Caudate nucleus (tissue), 63 donors: ENCODE measurements at places on chromosomes 6 and 20.

DNA sequence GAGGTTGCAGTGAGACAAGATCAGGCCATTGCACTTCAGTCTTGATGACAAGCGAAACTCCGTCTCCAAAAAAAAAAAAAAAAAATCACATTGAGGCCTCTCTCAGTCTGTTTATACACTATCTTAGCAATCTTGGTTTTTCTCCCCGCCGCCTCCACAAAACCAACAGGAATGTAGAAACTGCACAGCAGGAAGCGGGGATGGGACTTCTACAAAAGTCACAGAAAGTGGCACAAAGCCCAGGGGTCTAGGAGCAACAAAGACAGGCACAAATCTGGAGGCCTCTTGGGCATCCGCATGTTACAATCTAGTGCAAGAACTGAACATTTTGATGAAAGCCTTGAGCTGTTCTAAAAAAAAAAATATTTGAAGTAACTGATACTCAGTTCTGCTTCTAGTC, 48.6 kb downstream of the KDM1B start:
- DNase-seq, result no peak

DNA sequence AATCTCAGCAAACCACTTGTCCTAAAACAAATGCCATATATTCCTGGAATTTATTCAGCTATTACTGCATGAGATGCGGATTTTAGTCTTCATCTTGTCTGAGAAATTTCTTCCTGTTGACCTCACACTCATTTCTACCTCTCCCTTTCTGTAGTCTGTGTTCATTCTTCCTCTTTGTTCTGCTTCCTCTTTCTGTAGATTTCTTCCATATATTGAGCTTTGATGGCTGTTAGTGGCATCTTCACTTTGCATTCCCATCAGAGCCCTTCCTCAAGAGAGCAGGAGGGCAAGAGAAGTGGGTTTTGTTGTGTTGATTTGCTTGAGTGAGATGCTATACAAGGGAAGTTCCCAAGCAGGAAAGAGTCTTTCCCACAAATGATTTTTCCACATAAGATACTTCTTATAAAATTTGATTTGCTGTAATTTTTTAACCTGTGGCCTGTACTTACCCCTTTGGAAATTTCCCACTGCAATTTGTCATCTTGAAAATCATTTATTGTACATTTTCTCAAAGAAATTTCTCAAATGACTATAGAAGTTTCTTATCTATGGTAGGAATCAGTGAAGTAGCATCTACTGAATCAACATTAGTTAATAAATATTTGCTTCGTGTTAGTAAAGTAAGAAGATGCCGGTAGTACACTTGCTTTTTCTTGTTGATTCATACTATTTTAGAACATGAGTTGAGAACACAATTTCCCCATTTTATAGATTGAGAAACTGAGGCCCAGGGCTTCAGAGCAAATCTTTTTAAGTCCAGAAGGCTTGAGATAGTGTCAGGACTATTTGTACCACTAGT, 43.8 kb downstream of the MAP3K4 start:
- DNase-seq, result no peak

DNA sequence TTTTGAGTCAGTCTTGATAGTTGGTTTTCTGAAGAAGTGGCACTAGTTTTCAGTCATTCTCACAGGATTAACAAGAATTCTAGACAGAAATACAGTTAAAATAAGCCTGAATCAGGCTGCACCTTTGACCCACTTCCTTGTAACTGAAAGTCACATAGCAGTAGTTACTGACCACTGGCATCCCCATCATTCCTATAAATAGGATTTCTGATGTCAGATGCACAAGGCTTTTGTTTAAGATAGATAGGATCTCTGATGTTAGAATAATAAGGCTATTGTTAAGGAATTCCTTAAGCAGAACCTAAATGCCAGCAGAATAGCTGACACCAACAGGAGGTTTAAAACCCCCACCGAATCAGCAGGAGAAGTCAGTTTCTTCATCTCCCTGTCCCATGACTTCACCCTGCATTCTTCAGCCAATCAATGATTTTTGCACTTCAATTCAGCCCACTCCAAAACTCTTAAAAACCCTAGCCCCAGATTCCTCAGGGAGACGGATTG, 30.6 kb upstream of the ZBTB24 start:
- no peak for DNase-seq

- no peak for DNase-seq
Measured at GRCh38 chr20:58148891-58149290, 79.6 kb downstream of the ANKRD60 start.

GRCh38 chr20:15176929-15177328, 839.5 kb upstream of the FLRT3 start:
- DNase-seq, result peak; percentile 28

GRCh38 chr20:45910670-45911485, 1.1 kb downstream of the PLTP start:
- peak; percentile 57 for DNase-seq

GRCh38 chr20:10940941-10941340, 267.1 kb upstream of the JAG1 start:
- DNase-seq, result no peak

DNA sequence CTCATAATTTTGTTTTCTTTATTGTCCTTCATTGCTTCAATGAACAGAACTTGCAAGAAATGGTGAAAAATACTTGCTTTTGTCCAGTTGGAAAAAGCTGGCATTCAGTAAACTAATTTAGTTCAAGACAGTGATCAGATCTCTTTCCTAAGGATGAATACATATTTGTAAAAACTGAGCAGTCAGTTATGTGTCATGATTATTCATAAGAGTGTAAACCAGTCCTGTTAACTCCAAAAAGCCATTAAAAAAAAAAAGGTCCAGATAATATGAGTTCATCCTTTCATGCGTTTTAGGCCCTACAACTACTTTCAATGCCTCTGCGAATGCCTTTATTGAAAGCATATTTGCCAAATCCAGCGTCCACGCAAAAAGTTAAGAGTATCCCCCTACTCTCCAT, 609 bp downstream of the PGM3 start:
- DNase-seq, result no peak

- DNase-seq, result no peak
Measured at GRCh38 chr6:166989427-166990032, 9.7 kb upstream of the CEP43 start.

DNA sequence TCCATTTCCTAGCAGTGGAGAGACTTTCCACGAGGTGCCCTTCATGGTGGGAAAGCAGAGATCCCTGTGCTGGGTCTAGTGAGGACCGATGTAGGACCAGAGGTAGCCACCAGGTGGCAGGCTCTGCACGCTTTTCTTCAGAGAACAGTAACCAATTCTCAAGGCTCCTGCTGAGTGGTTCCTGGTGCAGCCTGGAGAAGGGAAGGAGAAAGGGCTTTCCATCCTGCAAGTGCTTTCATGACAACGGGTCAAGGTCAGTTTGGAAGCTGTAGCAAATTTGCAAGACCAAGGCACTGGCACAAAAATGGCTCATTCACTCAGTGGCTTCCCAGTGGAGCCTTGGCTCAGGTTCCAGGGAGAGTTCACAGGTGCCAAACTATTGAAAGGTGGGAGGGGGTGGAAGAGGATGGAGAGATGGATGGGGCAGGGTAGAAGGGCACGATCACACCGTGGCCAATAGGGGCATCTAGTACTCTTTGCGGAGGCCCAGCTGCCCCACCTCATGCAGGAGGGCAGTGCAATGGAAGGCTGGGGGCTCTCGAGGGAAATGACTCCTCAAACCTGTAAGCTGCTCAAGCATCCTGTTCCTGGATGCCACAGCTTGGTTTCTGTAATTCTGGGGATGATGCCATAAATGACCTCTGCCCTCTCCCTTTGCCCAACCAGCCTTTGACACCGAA, 25.5 kb upstream of the KCNK16 start:
- DNase-seq, result peak; percentile 23

DNA sequence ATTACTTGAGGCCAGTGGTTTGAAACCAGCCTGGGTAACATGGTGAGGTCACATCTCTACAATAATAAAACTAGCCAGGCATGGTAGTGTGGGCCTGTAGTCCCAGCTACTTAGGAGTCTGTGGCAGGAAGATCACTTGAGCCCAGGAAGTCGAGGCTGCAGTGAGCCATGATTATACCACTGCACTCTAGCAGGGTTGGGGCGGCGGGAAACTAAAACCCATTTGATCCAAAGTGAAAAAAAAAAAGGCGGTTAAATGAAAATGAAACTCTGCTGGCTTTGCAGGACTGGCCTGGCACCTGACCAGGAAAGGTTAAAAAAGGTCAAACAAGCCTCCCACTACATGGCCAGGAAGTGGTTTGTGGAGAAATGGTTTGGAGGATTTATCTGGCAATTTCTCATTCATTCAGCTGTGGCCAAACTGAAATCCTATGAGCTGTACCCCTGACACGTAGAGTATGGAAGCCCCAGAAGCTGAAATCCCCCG, 36.6 kb downstream of the MTRES1 start:
- no peak for DNase-seq

- no peak for DNase-seq
Measured at GRCh38 chr6:22682979-22683378, 113.6 kb downstream of the HDGFL1 start.

GRCh38 chr6:158536891-158537798, 22.7 kb upstream of the TMEM181 start:
- DNase-seq, result peak; percentile 68

DNA sequence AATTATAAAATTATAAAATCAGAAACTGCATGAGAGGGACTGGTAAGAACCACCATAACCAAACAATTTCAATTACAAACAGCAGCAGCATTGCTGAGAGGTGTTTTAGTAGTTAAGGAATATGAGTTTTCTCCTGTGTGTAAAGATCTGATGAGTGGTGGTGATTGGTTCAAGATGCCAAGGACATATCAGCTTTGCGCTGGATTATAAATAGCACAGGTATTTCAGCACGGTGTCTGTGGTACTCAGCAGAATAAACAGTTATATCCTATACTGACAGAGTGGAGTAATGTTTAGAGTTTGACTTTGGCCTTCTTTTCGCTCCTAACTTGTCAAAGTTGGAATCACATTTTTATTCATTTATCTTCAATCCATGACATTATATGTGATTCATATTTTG, 501.0 kb downstream of the CDH26 start:
- no peak for DNase-seq

DNA sequence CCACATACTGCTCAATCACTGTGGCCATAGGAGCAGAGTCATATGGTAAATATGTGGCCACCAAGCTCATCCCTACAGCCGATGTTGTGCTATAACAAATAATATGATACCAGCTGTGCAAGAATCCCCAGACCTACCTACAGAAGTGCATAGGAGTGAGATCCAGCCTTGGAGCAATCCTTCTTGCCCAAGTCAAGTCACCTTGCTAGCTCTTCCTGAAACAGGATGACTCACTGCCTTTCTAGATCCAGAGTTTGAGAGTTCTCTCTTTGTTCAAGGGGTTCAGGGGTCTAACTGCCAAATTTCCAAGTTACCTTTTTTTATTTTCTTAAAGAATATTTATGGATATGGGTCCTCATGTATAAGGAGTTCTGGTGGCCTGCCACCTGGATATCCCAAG, 195.7 kb upstream of the MAN1A1 start:
- DNase-seq, result no peak

DNA sequence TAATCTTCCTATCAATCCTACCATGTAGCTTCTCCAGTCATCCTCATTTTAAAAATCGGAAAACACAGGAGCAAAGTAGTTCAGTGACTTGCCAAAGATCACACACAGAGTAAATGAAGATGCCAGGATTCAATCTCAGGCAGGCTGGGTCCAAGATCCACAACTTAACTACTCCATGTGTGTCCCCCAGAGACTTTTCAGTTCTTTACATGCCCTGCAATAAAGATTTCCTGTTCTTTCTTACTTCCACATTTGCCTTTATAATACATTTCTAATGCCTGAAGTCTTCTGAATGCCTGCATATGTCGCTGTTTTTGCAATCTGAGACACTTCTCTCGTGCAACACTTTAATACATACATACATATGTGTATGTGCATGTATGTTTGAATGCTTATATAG, 121.7 kb upstream of the MARCKS start:
- DNase-seq, result no peak

DNA sequence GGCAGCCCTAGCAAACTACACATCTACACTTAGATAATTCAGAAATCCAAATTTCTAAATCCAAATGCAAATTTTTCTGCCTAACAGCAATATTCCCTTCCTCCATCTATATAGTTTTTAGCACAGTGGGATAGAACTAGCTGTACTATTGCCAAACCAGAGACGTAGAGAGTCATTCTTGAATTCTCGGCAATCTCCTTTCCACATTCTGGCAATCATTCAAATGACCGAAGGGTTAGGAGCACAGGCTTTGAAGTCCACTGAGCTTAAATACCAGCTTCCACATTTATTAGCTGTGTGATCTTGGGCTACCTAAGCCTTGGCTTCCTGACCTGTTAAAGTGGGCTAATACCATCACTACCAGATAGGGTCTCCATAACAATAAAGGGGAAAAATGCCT, 3.1 kb upstream of the RPS12 start:
- no peak for DNase-seq

DNA sequence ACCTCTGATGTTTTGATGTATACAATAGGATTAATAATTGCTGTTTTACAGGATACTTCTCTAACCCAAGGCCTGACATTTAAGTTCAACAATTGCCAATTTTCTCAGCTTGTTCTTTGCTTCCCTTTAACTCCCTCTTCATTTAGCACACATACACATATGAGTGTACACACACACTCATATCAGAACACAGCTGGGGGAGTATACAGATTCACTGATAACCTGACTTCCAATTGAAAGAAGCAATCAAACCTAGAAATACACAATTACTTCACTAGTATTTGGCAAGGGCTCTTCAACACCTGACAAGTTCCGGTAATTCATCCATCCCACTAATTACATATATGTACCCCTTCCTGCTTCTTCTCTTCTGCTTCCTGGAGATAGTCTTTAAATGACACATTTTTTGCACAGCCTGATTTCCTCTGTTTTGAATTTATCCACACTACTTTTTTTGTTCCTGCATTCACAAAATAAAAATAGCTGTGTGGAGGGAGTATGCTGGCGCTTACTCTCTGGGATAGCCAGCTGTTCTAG, 11.2 kb downstream of the UST start:
- DNase-seq, result no peak

- DNase-seq, result no peak
Measured at GRCh38 chr6:143009851-143010250, 50.8 kb upstream of the AIG1 start.

GRCh38 chr20:45495501-45495941, 19.9 kb downstream of the SPINT3 start:
- no peak for DNase-seq

GRCh38 chr6:83615025-83615999, 93.6 kb downstream of the SNAP91 start:
- DNase-seq, result no peak

- DNase-seq, result no peak
Measured at GRCh38 chr20:48142516-48142773, 357.2 kb upstream of the SULF2 start.
